ENCODE measurements at places on chromosomes 12 and 14. TPM values are rescaled to one million over a fixed set of nuclear protein-coding genes. Genes with fewer than 3 reads are reported as not detected.

Gene AICDA
- total RNA-seq, result not detected

Gene CNTN1
- not detected for total RNA-seq

Gene EPYC
- not detected for total RNA-seq

Gene EXOC3L4
- not detected for total RNA-seq

Gene OTUB2
- total RNA-seq, result 2.0 TPM

Gene HNF1A
- total RNA-seq, result not detected

Gene RAN
- 2,100 TPM for total RNA-seq
